ENCODE measurements at places on chromosomes 12 and 14.
A peak's percentile ranks its signal among the peaks of the same experiment; 100 is the strongest.

DNA sequence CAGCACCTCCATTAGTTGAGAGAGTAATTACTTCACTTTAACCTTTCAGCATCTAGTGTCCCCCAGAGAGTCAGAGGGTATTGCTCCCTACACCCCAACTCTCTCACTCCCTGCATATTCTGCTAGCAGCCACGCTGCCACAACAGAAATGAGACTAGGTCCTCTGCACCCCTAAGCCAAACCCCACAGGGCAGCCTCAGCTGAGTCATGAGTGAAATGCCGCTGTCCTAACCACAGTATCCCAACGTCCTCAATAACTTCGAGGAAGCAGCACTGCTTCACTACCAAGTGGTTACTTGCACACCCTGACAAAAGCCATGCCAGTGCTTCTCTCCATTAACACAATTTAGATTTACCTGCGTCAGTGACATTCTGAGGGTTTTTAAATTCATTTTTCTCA, 6.9 kb upstream of the LYZ start:
- no peak for DNase-seq

DNA sequence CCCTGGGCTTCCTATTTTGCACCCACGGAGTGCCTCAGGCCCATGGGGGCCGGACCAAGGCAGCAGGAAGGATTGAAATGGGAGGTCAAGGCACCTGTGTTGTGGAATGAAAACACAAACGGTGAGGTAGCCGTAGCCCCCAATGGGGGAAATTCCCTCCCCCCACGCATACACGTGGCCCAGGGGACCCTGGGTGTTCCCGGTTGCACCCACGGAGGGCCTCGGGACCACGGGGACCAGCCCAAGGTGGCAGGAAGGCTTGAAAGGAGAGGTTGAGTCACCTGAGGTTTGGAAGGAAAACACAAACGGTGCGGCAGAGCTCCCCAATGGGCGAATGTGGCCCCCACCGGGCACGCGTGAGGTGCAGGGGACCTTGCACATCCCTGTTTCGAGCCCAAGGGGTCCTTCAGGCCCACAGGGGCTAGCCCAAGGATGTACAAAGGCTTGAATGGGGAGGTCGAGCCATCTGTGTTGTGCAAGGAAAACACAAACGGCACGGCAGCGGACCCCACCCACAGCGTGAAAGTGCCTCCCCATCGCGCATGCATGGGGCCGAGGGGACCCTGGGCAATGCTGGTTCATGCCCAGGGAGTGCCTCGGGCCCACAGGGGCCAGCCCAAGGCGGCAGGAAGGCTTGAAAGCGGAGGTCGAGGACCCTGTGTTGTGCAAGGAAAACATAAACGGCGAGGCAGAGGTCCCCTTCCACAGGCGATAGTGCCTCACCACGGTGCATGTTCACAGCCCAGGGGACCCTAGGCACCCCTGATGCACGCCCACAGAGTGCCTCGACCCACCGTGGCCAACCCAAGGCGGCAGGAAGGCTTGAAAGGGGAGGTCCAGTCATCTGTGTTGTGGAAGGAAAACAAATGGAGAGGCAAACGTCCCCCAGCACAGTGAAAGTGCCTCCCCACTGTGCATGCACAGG, 376.7 kb downstream of the ALG10 start:
- DNase-seq, result no peak

DNA sequence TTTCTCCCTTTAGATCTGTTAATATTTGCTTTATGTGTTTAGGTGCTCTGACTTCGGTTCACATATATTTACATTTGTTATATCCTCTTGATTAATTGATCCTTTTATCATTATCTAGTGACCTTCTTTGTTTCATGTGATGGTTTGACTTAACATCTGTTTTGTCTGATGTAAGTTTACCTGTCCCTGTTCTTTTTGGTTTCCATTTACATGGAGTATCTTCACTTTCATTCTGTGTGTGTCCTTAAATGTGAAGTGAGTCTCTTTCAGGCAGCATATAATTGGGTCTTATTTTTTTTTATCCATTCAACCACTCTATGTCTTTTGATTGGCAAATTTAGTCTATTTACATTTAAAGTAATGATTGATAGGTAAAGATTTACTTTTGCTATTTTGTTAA, 24.2 kb downstream of the TRMT5 start:
- DNase-seq, result no peak

GRCh38 chr12:58310809-58311622, 369.6 kb downstream of the ATP23 start:
- DNase-seq, result no peak

- no peak for DNase-seq
Measured at GRCh38 chr12:109605599-109606228, 32.1 kb downstream of the MVK start.

- no peak for DNase-seq
Measured at GRCh38 chr14:29710015-29710414, 217.6 kb downstream of the PRKD1 start.

DNA sequence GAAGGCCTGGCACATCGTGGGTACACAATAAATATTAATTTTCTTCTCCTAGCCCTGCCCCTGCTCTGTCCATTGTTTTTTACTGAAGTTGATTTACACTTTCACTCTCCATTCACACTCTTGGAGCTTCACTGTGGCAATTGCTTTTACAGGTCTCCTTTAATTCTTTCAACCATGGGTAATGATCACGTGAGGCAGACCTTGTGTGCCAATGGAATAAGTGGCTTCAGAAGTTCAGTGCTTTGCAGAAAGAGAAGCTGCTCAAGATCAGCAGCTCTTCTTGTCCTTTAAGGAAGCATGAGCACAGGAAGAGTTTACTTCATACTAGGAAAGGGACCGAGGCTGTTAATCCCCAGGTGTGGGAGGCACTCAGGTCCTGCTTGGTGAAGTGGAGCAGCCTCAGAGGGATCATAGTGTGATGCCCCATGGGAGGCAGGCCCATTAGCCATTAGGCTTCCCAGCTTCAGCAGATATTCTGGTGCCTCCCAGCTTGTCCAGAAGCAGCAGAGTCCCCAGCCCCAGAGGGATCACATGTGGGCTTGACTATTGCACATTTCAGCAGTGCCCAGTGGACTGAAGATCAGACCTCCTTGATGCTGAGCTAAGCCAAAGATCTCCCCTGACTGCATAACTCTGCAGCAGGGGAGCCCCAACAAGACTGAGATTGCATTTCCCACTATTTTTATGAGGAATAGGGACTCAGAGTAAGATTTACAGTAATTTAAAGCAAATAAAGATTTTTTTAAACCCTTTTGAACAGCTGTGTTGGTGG, 5.0 kb upstream of the SLC35F4 start:
- no peak for DNase-seq

- DNase-seq, result no peak
Measured at GRCh38 chr14:24238123-24238522, 4.3 kb downstream of the TINF2 start.

DNA sequence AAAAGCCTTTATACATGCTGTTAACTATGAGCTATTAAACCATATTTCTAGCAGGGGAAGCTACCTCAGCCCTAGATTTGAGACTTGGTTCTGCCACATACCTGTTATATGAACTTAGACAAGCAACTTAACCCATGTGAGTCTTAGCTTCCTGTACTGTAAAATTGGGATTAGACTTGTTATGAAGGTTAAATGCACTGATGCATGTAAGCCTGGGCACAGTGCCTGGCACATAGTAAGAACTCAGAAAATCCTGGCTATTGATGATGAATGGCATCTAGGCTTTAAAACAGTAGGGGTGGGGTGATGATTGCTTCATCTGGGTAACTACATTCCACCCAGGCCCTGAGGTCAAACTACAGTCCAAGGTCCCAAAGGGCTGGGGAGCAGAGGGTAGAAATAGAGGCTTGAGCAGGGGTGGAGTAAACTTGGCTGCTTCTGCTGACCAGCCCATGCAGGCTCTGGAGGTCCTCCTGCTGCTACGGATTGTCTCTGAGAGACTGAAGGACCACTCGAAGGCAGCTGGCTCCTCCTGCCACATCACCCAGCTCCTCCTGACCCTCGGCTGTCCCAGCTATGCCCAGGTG, 11.3 kb downstream of the ESPL1 start:
- no peak for DNase-seq

DNA sequence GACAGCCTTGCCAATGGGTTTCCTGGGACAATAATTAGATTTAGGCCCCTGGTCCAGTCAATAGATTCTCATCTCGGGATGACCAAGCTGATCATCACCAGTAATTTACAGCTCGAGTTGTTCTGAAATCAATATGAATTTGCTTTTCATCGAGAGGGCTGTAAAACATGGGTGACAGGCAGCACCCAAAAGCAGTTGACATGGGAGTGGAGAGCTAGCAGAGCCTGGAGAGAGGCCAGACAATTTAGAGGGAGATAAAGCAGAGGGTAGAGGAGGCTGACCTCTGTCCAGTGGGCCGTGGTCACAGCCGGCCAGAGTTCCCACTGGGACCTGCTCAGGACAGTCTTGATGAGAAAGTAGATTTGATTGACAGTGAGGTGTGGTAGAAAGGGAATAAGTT, 157.3 kb downstream of the ASCL4 start:
- no peak for DNase-seq

GRCh38 chr12:52180971-52181628, 10.7 kb downstream of the KRT80 start:
- DNase-seq, result no peak

DNA sequence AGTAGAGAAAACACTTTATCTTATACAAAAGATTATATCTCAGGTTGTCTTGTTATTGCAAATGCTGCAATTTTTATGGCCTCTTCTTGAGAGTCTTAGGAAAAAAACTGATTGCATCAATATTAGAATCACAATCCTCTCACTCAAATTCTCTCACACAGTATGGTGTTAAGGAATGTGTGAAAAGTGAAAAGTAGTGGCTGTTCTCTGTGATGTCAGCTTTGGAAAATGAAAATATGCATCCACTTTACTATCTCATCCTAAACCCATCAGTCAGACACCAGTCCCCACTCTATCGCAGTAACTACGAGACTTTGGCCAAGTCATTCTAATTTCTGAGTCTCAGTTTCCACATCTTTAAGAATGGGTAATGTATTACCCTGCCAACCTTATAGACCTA, 32.6 kb upstream of the NTF3 start:
- DNase-seq, result no peak

DNA sequence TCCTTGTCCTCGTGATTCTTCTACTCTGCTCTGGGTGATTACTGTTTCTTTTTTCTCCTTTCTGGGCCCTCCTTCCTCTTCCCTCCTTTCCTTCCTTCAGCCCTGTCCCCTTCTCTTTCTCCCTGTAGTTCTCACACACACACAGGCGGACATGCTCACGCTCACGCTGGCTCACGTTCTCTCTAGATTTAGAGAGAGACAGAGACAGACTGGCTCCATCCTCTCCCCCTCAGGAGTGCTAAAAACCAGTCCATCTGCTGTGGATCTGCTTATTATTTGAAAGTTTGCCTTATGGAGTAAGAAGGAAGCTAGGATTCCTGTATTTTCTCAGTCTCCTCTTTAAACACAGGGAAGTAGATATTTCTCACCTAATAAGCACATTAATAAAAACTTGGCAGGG, 48.1 kb downstream of the KCNA1 start:
- peak; percentile 37 for DNase-seq

DNA sequence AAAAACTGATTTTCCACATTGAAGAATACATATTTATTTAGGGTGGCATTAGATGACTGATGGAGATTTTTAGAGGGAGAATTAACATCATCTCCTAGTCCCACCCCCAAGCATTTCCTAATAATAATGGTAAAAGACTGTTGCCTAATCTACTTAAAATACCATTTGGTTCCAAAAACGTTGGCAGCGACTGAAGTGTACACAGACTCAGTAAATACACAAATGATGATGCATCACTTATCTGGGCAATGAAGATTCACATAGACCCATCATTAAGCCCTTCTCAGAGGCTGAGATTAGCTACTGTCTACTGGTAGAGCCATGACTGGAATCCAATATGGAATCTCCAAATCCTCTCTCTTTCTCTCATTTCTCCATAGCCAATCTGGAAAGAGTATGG, 18.2 kb downstream of the RTN1 start:
- no peak for DNase-seq

GRCh38 chr14:36757734-36758601, 96.3 kb downstream of the PAX9 start:
- DNase-seq, result no peak

- no peak for DNase-seq
Measured at GRCh38 chr12:32043928-32044549, 62.6 kb upstream of the BICD1 start.

DNA sequence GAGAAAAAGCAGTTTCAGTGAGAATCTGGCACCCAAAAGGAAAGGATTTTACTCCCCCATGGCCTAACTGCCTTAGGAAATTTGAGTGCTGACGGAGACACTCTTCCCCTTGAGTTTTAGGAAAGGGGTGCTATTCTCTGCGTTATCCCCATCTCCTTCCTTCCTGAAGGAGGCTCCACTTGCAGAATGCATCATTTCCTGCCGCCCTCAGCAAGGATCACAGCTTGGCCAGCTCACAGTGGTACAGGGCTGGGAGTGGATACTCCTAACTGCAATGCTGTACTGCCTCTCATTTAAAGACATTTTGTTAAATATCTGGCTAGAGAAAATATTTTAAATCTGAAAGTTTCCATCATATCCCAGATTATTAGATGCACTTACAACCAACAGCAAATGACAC, 33.0 kb downstream of the RDH12 start:
- no peak for DNase-seq

GRCh38 chr12:73514672-73515071, 1023.0 kb upstream of the ATXN7L3B start:
- no peak for DNase-seq

- DNase-seq, result no peak
Measured at GRCh38 chr14:37842106-37842505, 246.7 kb downstream of the TTC6 start.

GRCh38 chr12:12722435-12723148, 5.4 kb downstream of the CDKN1B start:
- peak; percentile 74 for DNase-seq

DNA sequence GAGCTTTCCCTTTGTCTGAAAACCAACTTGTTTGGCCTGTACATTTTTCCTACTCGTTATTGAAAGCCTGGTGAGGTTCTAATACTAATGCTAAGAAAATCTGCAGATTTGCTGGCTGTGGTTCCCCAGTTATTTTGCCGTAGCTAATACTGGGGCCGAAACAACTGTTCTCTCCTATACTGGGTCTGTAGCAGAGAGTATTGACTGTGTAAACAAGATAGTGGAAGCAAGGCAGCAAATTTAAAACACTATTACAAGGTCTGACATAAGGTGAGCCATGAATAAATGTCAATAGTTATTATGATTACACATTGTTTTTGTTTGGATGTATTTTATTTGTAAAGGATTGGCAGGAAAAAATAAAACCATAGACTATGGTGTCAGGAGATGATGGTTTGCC, 1244.0 kb downstream of the AACS start:
- DNase-seq, result no peak

GRCh38 chr12:45988264-45988663, 2.1 kb downstream of the SCAF11 start:
- no peak for DNase-seq

- DNase-seq, result no peak
Measured at GRCh38 chr14:101323111-101323510, 238.2 kb upstream of the DIO3 start.

- DNase-seq, result no peak
Measured at GRCh38 chr12:113005762-113006161, 27.4 kb downstream of the OAS2 start.
